ENCODE measurements at places on chromosomes 11 and 22.

- DNase-seq = no peak
These were observed 417.8 kb downstream of the MIAT start for GRCh38 chr22:27075028-27075678.

DNA sequence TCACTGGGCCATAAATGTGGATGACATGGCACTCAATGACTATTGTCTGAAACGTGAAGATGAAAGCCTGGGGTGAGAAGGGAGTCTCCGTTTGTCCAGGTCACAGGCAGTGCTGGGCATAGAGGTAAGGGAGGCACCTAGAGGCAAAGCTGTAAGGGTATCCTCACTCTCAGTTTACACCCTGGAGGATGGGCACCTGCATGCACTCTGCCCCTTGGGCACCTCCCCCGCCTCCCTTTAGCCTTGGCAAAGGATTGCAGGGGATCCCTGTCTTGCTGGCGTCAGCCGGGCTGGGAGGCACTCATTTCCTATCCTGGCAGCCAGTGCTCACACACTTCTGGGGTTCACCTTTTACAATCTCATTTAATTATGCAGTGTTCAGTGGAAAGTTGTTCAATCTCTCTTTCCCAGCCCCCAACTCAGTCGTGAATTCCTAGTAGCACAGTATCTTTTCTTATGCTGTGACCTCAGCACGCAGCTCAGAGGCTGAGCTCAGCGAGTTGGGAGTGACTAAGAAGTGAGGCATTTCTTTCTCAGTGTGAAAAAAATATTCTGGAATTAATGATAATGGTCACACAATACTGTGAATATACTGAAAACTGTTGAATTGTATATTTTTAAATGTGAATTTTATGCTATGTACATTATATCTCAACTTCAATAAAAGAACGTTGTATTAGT is 866.6 kb downstream of the BRD1 start:
- DNase-seq = no peak

DNA sequence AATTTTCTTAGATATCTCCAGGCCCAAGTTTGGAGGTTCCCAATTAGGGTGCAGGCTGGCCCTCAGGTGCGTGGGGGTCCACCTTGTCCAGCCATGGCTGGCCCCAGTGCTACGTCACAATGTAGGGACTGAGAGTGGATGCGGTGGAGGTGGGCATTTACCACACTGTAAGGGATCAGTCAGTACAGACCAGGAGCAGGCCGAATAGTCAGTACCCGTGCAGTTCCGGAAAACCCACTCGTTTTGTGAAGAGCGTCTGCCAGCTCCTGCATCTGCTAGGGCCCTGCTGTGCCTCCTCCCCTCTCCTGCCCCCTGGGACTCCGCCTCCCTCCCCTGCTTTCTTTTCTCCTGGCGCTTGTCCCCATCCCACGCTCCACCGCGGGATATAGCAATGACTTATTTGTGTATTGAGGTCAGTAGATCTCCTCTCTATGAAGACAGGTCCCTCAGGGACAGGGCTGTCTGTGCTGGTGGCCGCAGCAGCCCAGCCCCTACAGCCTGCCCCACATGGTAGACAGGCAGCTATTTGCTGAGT is 50.4 kb upstream of the SEPTIN5 start:
- DNase-seq = no peak

GRCh38 chr22:26748845-26749244 is 91.5 kb downstream of the MIAT start:
- DNase-seq = no peak

GRCh38 chr11:57390535-57390934 is at the start of gene PRG2:
TSS of gene PRG2 (minus strand) at chr11:57390650. CDS start at chr11:57389944, 706 bp downstream.
- DNase-seq = no peak
